Right lobe of liver (tissue), 6 donors: ENCODE measurements at places on chromosomes 7 and 10. TPM values are rescaled to one million over a fixed set of nuclear protein-coding genes. Genes with fewer than 3 reads are reported as not detected.

GRCh38 chr10:86756511-86757112 is at the start of gene BMPR1A:
BMPR1A (plus strand) TSS chr10:86756619; CDS start chr10:86876019, 119,400 bp downstream.
- peak within 1 kb of the TSS; percentile 90 for H3K4me3 ChIP-seq
- no peaks in the 10 kb centered on the region for H3K27me3 ChIP-seq
- no peak for DNase-seq
- peak within 1 kb of the TSS; percentile 91 for H3K27ac ChIP-seq
- no peaks in the 10 kb centered on the region for H3K4me1 ChIP-seq

DNA sequence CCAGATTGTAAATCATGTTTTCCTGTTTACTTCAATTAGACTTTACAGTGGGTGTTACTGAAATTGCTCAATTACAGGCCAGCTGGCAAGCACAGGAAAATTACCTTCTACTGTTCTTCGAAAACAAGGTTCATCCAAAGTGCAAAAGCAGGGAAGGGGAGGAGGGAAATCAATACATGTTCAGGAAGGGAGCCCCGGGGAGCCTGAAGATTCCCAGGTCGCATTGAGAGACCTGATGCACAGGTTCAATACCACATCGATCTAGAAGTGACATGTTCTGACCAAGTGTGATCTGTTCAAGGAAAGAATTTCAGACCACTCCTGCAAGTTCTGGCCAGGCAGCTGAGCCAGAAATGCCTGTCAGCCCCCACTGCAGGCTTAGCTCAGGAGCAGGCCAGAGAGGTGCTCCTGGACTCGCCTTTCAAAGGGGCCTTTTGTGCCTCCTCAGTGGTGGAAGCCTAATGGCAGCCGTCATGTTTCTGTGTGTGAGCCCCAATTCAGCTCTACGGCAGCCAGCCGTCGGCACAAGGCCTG is 35.9 kb downstream of the FAM53B start:
- H3K36me3 ChIP-seq, result no peaks in the 10 kb centered on the region
- H3K4me3 ChIP-seq, result no peak overlapping the region
- H3K27ac ChIP-seq, result peak overlapping the region; percentile 19
- H3K27me3 ChIP-seq, result no peaks in the 10 kb centered on the region
- peaks cover 62% of the 10 kb centered on the region for H3K4me1 ChIP-seq
- DNase-seq, result peak; percentile 47

MUC3A gene
- 4.8 TPM for total RNA-seq

CLRN3 gene
- total RNA-seq, result 17.7 TPM
